ENCODE measurements at places on chromosomes 5 and 9.

DNA sequence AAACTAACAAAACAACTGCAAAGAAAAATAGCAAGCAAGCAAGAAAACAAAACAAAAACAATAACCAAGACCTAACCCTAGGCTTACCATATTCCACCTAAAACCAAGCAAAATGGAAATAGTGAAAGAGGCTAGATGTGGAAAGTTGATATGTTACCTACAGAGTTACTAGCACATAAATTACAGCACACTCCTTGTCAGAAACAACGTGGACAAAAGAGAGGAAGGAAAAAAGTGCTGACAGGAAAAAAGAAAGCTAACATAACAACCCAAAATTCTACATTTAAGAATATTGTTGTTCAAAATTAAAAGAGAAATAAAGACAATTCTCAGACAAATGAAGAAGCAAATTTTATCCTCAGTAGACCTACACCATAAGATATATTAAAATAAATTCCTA, 812.8 kb upstream of the NUDT12 start:
- DNase-seq: no peak

DNA sequence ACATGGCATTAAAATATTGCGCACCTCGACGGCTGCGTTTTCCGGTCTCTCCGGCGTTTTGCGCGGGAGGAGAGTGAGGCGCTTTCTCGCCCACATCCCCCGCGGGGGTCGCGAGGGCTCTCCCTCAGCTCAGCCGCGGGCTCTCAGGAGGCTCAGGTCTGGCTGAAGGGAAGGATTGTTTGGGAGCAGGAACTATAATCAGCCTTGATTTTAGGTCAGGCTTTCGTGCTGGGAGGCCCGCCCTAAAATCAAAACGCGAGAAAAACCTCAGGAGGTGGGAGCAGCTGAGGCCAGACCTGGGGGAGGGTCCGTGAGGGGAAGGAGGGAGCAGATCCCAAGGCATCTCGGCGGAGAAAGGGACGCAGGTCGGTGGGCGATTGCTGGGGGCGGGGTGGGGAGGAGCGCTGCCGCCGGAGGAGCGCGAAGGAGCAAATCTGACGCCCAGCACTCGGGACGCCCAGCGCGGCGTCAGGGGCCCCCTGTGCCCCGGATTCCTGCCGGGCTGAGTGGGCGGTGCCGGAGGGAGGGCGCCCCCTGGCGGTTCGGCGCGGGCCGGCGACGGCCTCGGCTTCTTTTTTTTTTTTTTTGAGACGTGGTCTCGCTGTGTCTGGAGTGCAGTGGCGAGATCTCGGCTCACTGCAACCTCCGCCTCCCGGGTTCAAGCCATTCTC, 18.7 kb upstream of the RNF130 start:
- DNase-seq: no peak

GRCh38 chr9:120841930-120842684, 615 bp downstream of the PSMD5 start:
- no peak for DNase-seq

GRCh38 chr5:54227109-54227508, 83.3 kb downstream of the ARL15 start:
- no peak for DNase-seq

DNA sequence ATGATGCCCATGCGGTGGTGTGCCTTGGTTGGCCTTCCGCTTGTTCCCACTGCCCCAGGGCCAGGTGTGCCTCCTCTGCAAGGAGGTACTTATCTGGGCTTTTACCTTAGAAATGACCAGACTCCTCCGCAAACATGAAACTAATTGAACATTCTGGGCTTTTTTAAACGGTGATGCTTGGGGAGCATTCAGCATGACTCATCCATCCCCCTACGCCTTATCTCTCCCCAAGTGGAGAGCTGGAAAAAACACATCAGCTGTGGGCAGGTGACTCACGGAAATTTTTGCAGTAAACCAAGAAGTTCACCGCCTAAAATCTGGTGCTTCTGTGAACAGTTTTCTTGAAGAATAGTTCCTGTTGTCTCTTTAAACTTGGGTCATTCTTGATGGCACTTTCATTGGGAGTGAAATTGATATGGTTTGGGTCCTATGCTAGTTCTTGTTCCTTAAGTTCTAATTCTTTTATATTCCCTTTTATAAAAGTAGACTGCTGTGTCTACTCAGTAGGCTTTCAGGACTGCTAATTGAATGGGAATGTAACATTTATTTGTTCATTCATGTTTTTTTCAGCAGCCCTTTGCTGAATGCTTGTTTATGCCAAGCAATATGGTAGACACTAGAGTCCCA, 39.6 kb downstream of the SFXN1 start:
- DNase-seq: no peak

Data from NCI-H1048 (cell line).